Type B pancreatic cell (in vitro differentiated cells): ENCODE measurements at places on chromosomes 4 and X.

- DNase-seq, result no peak
These were observed 89.3 kb downstream of the RLIM start for GRCh38 chrX:74525116-74525515.

DNA sequence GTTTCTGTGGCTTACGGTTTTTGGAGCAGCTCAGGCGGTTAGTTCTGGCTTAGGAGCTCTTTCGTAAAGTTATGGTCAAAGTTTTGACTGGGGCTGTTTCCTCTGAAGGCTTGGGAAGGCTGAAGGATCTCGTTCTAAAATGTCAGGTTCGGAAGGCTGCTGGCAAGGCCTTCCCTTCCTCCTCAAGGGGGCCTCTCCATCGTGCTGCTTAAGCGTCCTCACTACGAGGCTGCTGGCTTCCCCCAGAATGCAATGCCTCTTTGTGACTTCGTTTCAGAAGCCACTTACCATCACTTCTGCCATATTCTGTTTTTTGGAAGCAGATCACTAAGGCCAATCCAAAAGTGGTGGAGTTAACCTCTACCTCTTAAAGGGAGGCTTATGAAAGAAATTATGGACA, 1196.4 kb upstream of the TENM3 start:
- no peak for DNase-seq

DNA sequence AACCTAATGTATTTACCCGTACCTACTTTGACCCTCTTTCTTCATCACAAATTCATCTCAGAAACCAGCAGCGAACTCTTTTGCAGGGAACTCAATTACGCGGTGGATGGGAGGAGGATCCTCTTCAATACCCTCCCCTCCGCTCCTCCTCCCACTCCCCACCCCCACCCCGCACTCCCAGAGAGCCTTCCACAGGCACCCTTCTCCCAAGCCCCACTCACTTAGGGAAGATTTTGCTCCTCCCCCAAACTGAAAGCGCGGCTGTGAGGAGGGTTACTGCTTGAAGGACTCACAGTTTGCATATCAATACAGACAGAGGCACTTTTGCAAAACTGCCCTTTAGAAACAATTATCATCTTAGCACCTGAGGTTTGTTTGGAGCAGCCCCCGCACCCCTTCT, 960 bp upstream of the IL1RAPL1 start:
- DNase-seq, result no peak

- no peak for DNase-seq
These were observed 176.0 kb upstream of the NWD2 start for GRCh38 chr4:37068580-37068979.

- no peak for DNase-seq
These were observed 5.7 kb downstream of the CYBB start for GRCh38 chrX:37785569-37785968.

- no peak for DNase-seq
These were observed 67.4 kb downstream of the ZAR1 start for GRCh38 chr4:48557478-48557877.

- no peak for DNase-seq
These were observed 30.2 kb upstream of the NKX6-1 start for GRCh38 chr4:84529169-84529751.

GRCh38 chr4:38387819-38388218, 276.2 kb upstream of the KLF3 start:
- DNase-seq, result no peak

GRCh38 chrX:70504772-70505450, 60.3 kb downstream of the DLG3 start:
- DNase-seq, result no peak

DNA sequence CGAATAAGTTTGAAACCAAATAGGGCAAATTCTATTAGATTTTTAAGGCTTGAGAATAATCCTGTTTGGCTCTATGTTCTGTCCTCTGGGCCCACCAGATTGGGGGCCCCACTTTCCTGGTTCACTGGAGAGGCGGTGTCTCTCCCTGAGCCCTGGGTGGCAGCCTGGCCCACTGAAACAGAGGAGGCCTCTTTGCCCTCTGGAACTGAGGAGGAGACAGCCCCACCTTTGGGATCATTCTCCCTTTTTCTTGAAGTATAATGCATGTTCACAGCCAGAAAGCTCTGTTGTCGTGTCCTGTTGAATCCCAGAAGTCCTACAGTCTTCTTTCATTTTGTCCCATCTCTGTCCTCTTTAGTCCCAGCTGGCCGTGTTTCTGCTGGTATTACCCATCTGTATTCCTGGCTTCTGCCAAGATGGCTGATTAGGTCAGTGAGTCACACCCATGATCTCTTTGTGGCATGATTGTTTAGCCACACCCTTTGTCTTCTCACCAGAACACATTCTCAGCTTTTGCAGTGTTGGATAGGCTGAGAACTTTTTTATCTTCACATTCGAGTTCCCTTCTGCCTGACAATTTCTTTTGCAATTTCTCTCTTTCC, 8.1 kb upstream of the TBC1D25 start:
- DNase-seq, result no peak

DNA sequence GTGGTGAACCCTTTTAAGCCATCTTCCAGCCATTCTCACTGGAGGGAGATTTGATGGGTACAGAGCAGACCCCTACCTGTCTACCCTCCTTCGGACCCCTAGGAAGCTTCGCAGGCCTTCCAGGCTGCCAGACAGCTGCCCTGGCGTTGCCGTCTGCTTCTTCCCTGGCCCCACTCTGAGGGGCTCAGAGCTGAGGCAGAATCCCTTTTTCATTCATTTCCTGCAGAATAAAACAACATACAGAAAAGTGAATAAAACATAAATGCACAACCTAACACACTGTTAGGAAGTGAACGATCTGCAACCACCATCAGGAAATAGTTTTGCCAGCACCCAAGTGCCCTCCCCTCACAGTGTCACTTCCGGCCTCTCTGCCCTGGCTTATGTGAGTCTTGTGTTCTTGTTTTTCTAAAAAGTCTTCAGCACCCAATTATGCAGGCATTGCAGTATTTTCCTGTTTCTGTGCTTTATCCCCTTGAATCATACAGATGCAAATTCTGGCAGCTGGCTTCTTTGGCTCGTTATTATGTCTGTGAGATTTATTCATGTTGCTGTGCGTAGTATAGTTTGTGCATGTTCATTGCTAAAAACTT, 5.6 kb upstream of the ADD1 start:
- DNase-seq, result no peak

DNA sequence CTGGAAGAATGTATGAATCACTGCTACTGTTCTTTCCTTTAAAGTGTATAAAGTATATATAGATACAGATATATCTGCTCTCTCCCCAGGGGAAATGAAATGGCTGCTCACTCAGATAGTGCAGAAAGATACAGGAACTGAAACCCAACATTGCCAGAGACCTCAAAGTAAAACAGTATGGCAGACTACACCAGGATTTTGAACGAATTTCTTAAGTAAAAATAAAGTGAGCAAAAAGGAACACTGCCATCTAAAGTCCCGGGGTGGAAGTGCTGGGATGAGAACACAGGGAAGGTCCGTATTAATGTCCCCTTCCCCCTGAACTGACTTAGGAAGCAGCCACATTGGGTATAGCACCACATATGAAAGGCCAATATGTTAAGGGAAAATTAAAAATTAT, 93.4 kb downstream of the TMA16 start:
- DNase-seq, result no peak

GRCh38 chr4:182145334-182145905, 97.8 kb upstream of the TENM3 start:
- no peak for DNase-seq

- no peak for DNase-seq
These were observed 57.1 kb upstream of the PRDM8 start for GRCh38 chr4:80140194-80140593.

- no peak for DNase-seq
These were observed 1111.2 kb upstream of the ADGRL3 start for GRCh38 chr4:60088807-60089486.

DNA sequence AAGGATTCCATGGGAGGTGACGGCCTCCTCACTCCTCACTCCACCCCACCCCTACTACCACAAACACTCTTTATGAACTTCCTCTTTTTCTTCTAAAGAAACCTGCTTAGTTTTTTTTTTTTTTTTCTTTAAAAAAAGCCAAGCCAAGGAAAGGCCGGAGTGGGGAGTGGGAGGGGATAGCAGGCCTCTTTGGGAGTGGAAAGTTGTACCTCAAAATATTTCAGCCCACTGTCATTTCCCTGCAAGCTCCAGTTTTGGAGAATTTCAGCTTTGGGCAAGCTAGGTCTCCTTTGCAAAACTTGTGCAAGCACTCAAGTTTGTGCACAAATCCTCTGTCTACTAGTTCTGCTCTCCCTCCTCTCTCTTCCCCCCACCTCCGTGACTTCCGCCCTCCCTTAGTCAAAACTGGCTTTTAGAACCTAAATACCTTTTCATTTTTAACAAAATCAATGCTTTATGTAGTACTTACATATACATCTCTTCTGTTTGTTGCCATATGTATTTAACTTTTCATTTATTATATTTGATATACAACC, 512 bp upstream of the ANTXR2 start:
- DNase-seq, result no peak

DNA sequence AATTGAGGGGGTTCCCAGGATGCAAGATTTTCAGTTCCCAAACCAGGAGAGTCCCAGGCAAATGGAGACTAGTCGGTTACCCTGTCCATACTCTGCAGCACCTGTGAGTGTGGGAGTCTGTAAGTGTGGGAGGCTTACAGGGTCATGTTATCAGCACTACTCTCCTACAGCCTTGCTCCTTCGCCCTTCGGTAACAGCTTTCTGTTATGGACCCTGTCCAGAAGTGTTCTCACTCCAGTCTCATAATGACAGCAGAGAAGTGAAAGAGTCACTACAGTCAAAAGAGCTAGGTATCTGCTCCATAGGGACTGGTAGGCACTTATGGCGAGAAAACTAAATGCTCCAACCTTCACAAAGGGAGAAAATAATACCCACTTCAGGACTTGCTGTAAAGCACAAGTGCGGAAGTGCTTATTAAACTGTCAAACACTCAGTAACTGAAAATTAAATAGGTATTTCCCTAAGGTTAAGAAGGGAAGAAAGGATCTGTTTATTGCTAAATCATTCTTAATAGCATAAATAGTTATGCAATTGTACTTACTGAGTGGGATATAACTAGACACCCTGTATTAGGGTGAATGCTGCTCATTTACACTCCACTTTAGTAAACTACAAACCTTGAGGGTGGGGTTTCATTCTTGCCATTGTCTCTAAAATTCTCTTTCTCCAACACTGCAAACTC, 2.7 kb upstream of the ADH7 start:
- no peak for DNase-seq

GRCh38 chr4:7861440-7861881, 78.2 kb downstream of the AFAP1 start:
- no peak for DNase-seq

DNA sequence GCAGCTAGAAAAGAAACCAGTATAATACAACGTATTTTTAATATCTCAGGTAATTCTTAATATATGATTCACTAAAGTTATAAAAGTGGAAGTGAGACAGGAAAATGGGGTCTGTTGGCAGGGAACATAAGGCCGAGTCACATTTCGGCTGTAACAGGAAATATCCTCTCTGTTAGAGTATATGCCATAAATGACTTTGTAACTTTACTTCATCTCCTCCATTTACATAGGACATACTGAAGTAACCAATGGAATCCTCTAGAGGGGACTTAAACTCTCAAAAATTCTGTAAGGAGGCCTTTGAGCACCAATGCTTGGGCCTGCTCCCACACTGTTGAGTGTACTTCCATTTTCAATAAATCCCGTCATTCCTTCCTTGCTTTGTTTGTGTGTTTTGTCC, 71.3 kb downstream of the ANKRD17 start:
- DNase-seq, result no peak

DNA sequence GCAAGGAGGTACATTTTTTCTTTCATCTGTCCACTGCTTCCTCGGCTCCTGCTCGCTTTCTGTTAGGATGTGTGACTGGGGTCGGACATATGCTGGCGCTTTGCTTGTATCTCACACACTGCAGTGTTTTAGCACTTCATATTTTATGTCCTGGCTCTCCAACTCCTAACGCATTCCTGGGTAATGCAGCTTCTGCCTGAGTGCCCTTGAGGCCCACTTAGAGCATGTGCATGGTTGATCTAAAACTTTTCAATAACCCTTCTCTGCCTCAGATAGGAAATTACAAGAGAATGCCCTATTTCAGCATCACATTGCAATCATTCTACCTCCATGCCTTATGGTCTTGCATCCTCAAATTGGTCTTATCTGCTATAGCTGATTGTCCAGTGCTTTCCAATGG, 65.3 kb downstream of the NEIL3 start:
- DNase-seq, result no peak

DNA sequence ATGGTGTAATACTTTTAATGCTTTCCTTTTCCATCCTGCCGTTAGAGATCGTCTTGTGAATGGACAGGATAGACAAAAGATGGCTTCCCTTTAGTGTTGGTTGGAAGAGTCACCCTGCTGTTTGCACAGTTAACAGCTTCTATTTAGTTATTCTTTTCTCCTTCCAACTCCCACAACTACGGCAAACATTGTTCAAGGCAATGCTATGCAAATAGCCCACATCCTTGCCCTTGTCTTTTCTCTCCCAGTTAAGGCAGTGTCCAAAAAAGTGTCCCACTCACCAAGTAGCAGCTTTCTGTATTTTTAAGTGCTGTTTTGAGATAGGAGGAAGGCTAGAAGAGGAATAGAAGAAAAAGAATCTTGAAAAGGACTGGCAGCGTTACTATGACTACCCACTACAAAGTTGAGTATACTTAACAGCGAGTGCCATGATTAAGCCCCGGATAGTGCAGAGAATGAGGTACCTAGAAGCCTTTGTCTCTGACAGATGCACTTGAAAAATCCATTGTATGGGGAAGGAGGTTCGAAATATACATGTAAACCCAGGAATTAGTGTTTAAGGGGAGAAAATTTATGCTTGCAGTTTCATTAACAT, 12.1 kb upstream of the RUFY3 start:
- DNase-seq, result no peak

GRCh38 chr4:51942108-51942832, 77.9 kb downstream of the LRRC66 start:
- no peak for DNase-seq

DNA sequence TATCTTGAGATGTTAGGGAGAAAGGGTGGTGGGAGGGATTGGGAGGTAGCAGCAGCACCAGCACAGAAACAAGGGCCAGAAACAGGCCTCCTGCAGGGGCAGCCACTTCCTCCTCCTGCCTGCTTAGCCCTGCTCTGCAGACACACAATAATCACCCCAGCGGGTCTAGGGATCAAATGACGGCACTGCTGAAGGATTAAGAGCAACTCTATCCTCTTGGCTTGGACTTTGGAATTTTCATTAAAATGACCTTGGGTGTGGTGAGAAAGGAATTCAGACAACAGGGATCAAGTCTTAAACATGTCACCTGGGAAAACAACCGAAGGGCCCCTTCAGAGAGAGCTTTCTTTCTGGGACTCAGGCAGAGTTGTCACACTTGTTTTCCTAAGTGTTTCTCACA, 353.4 kb downstream of the SPRY1 start:
- DNase-seq, result no peak

DNA sequence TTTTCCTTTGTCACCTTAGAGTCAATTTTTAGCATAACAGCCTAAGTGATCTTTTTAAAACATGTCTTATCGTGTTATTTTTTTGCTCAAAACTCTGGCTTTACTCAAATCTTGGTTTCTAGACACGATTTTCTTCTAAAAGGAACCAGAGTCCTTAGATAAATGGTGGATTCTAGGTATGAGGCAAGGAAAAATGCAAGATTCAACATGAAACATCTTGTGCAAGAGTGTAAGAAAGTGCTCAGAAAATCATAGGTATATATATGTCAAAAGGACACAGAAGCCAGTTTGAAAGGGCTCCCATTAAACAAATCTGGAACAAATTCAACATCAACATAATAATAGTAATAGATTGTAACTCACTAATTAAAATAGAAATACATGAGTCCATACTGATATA, 8.1 kb upstream of the ADGRG4 start:
- DNase-seq, result no peak

- DNase-seq, result no peak
These were observed 1308.6 kb downstream of the ARAP2 start for GRCh38 chr4:34935739-34936138.
